H1 (cell line): ENCODE measurements at places on chromosomes 1 and 21. TPM values are rescaled to one million over a fixed set of nuclear protein-coding genes. Genes with fewer than 3 reads are reported as not detected.

The CYP4A11 gene
- not detected in 2 replicates for total RNA-seq

The MPZ gene
- total RNA-seq: 4.1 and 6.1 TPM in 2 replicates

The LAX1 gene
- total RNA-seq: 0.11 and 0.23 TPM in 2 replicates

The PFDN2 gene
- total RNA-seq: 71.2 and 74.7 TPM in 2 replicates

The UBL4B gene
- not detected in 2 replicates for total RNA-seq

The PAQR6 gene
- 7.1 and 7.2 TPM in 2 replicates for total RNA-seq

The AMPD1 gene
- not detected in 2 replicates for total RNA-seq

The PPIAL4G gene
- not detected in 2 replicates for total RNA-seq

DNA sequence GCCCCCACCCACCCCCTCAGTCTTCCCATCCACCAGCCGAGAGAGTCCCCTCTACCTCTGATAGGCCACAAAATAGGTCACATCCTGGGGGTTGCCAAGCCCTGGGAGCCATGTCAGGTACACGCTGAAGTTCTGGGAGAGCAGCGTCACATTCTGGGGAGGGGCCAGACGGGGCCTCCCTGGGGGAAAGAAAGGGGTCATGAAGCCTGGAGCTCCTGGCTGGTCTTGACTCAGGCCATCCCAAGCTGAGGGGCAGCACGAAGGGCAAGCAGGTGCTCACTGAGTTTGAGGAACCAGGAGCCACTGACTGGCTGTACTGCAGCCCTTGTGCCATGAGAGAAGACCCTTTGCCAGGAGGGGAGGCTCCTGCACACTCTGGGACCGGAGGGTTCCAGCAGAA, 6.4 kb downstream of the IFNLR1 start:
- DNase-seq: no peak
- H3K27me3 ChIP-seq: no peaks in the 10 kb centered on the region
- no peaks in the 10 kb centered on the region; the same call in 1 of the 2 replicates for H3K4me1 ChIP-seq
- H3K4me3 ChIP-seq: no peak overlapping the region
- H3K27ac ChIP-seq: no peak overlapping the region

DNA sequence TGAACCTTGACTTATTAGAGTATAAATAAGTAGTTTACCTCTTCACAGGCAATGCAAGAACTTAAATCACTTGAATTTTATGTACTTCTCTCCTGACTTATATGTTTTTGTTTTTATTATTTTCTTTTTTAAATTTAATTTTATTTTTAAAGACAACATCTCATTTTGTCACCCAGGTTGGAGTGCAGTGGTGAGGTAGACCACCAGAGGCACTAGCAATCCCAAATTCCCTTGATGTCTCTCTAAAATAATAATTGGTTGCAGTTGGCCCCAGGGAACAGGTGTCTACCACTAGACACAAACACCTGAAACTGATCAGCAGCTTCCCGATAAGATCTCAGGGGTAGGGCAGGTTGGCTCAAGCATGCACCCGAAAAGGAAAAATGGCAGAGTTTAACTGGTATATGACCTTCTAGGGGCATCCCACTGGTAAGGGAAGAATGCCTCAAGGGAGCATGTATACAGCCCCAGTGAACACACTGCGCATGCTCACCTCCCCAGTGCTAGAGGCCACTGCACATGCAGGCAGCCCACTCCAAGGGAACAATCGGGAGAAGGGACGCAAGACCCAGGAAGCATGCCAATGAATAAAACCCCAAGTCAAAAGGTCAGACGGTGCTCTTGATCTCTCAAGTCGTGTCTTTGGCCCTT, 14.6 kb downstream of the EXOC8 start:
- H3K36me3 ChIP-seq: no peaks in the 10 kb centered on the region
- H3K4me3 ChIP-seq: no peak overlapping the region
- H3K27me3 ChIP-seq: no peaks in the 10 kb centered on the region
- no peaks in the 10 kb centered on the region for H3K4me1 ChIP-seq

DNA sequence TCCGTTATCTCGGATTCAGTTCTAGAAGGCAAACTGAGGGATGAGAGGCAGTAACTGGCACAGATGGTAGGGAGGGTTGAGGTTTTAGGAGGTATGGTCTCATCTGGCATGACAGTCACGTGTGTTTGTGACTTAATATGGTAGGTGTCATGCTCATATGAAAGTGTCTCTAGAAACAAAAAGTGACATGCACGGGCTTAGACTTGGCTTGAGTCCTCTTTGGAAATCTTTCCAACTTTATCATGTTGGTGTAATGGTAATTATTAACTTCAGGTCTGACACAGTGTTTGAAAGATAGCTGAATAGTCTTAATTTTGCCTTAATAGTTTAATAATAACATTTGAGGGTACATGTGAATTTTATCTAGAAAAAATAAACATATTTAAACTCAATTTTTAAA, 218.1 kb downstream of the FMN2 start:
- 0 out of 2 replicates have a peak, but pooled peaks cover 4% of the 10 kb centered on the region for H3K4me1 ChIP-seq
- no peak overlapping the region for H3K27ac ChIP-seq
- no peak for DNase-seq
- no peak overlapping the region for H3K4me3 ChIP-seq

- no peak overlapping the region for H3K4me3 ChIP-seq
- no peak for DNase-seq
- H3K4me1 ChIP-seq: no peaks in the 10 kb centered on the region
- no peaks in the 10 kb centered on the region for H3K36me3 ChIP-seq
These were observed 75.2 kb downstream of the AXDND1 start for GRCh38 chr1:179440971-179441370.

DNA sequence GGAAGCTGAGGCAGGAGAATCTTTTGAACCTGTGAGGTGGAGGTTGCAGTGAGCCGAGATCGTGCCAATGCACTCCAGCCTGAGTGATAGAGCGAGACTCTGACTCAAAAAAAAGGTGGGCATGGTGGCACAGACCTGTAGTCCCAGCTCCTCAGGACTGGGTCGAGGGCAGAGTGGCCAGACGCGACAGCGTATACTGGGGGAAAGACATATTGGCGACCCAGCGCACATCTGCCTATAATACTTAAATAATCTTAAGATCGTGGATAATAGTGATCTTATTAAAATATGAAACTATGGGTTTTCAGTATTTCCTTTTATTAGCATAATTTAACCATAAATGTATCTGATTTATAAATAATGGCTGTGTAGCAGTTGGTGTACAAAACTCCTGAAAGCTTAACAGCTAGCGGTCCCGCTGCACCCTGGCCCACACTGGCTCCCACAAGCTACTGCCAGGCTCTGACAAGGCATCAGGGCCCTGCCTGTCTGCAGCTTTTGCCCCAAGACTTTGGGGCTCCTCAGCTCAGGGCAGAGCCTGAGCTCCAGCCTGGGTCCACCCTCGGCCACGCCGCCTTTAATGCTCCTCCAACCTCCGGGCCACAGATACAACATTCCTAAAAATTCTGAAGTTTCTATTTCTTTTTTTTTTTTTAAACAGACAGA, 2.7 kb upstream of the AURKAIP1 start:
- DNase-seq: no peak
- H3K27ac ChIP-seq: no peak overlapping the region
- no peaks in the 10 kb centered on the region for H3K36me3 ChIP-seq
- peaks cover 5% of the 10 kb centered on the region; the same call in 1 of the 2 replicates for H3K4me1 ChIP-seq

- no peaks in the 10 kb centered on the region for H3K4me1 ChIP-seq
- DNase-seq: no peak
- no peaks in the 10 kb centered on the region for H3K27me3 ChIP-seq
- H3K4me3 ChIP-seq: no peak overlapping the region
- H3K36me3 ChIP-seq: no peaks in the 10 kb centered on the region
- H3K27ac ChIP-seq: no peak overlapping the region
These were observed 130.9 kb upstream of the SAMSN1 start for GRCh38 chr21:14677013-14677412.

GRCh38 chr1:31762726-31763670, 1.1 kb downstream of the ADGRB2 start:
- peaks cover 30% of the 10 kb centered on the region for H3K4me1 ChIP-seq
- DNase-seq: no peak
- H3K27me3 ChIP-seq: peaks cover 8% of the 10 kb centered on the region; the same call in 1 of the 2 replicates
- H3K27ac ChIP-seq: no peak overlapping the region
- H3K36me3 ChIP-seq: no peaks in the 10 kb centered on the region
- peak overlapping the region; percentile 75 for H3K4me3 ChIP-seq

DNA sequence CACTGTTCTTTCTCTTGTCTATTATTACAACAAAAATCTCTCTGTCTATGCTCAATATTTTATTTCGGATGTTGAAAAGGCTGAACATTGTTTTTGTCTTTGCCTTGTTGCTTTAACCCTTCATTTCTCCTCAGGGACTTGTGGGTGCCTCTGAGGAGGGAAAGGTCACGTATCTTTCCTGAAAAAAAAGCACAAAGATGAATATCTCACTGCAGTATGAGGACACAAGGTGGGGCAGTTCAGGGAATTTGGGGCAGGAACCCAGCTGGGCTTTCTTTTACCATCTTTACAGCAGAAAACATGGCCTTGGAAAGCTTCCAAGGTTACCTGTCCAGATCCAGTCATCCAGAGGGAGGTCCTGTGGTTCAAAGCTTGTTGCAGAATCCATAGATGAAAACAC, 99.1 kb upstream of the LPGAT1 start:
- no peaks in the 10 kb centered on the region for H3K36me3 ChIP-seq
- no peak overlapping the region for H3K4me3 ChIP-seq
- H3K4me1 ChIP-seq: peaks cover 12% of the 10 kb centered on the region
- H3K27ac ChIP-seq: no peak overlapping the region
- DNase-seq: no peak
- no peaks in the 10 kb centered on the region for H3K27me3 ChIP-seq

DNA sequence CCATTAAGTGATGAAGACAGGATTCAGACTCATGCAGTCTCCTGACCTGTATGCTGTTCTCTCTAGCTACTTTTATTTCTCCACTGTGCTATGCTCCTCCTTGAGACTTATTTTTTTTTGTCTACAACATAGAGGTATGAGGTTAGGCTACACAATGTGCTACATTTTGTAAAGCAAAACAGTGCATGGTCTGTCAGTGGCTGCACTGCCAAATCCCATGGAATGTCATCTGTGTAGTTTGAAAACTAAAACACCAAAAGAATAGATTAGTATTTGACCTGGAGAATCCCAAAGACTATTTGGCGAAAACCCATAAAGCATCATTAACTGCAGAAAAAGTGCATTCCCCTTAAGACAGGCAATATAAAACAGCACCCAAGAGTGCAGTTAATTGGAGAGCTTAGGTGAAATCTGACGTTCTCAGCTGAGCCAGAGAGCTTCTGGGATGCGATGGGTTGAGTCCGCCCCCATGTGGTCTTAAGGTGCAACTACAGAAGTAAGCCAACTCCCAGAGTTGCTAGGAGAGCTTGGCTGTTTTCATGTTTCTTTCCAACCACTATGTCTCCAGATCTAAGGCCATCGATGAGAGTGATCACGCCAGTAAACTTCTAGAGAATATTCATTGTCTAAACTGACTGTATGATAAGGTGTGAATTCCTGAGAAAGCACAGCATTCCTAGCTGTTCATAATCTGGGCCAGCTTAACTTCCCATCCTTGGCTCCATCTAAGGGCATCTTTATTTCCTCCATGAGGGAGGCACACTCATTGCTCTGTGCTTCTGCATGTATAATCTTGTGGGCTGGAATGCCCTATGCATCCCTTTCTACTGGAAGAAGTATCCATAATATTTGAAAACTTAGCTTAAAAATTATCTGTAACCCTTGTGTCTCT, 20.7 kb upstream of the CYP2J2 start:
- no peak overlapping the region for H3K27ac ChIP-seq
- DNase-seq: peak; percentile 59
- H3K36me3 ChIP-seq: no peaks in the 10 kb centered on the region
- H3K4me1 ChIP-seq: no peaks in the 10 kb centered on the region

DNA sequence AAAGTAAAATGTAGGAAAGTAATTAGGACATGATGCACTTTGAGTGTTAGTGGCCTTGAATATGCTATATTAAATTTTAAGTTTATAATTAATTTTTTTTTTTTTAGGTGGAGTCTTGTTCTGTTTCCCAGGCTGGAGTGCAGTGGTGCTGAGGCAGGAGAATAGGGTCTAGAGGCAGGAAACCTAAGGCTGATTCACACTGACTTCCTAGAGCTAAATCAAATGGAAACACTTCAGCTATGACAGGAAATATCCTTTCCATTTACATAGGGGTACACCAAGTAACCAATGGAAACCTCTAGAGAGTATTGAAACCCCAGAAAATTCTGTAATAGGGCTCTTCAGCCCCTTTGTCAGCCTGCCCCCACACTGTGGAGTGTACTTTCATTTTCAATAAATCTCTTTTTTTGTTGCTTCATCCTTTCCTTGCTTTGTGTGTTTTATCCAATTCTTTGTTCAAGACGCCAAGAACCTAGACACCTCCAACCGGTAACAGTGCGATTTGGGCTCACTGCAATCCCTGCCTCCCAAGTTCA, 17.9 kb upstream of the THRAP3 start:
- no peak overlapping the region for H3K4me3 ChIP-seq
- H3K27ac ChIP-seq: no peak overlapping the region
- H3K27me3 ChIP-seq: no peaks in the 10 kb centered on the region
- DNase-seq: no peak

DNA sequence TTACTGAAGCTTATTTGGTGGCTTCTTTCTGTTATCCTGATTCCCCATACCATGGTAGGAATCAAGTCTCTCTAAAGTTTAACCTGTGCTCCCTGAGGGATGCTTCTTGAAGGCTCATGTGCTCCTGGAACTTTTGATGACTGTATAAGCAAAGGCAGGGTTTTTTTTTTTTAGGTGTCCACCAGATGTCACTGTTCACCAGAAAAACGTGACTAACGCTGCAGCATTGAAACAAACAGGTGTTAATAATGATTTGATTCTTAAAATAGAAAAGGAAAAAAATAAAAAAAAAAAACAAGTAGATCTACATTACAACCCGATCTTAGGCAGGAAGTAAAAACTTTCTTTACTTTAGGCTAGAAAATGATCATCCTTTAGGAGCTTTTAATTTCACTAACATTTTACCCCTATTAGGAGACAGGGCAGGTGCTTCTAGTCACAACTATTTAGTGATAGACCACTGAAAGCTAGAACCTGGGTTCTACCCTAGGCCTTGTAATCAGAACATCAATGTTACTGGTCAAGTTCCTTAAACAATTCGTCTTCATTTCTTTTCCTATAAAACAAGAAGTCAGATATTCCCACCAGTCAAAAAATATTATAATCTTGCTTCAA, 223.0 kb downstream of the PLA2G4A start:
- no peak overlapping the region for H3K4me3 ChIP-seq
- H3K27me3 ChIP-seq: no peaks in the 10 kb centered on the region
- DNase-seq: no peak
- peaks cover 2% of the 10 kb centered on the region; the same call in 1 of the 2 replicates for H3K4me1 ChIP-seq

- H3K4me1 ChIP-seq: peaks cover 7% of the 10 kb centered on the region
- no peaks in the 10 kb centered on the region; the same call in 1 of the 2 replicates for H3K27me3 ChIP-seq
- DNase-seq: no peak
- H3K4me3 ChIP-seq: no peak overlapping the region
- no peaks in the 10 kb centered on the region for H3K36me3 ChIP-seq
These were observed 584.1 kb downstream of the AJAP1 start for GRCh38 chr1:5238351-5239130.

GRCh38 chr1:205144046-205144720, 22.4 kb upstream of the RBBP5 start:
- H3K4me3 ChIP-seq: no peak overlapping the region
- no peak for DNase-seq
- H3K27me3 ChIP-seq: no peaks in the 10 kb centered on the region
- no peaks in the 10 kb centered on the region for H3K4me1 ChIP-seq

GRCh38 chr21:36004441-36004840, 55.9 kb downstream of the SETD4 start:
- DNase-seq: no peak
- no peaks in the 10 kb centered on the region for H3K27me3 ChIP-seq
- H3K4me3 ChIP-seq: no peak overlapping the region
- no peaks in the 10 kb centered on the region for H3K4me1 ChIP-seq
- H3K36me3 ChIP-seq: no peaks in the 10 kb centered on the region

GRCh38 chr1:114033216-114033706, 54.0 kb downstream of the OLFML3 start:
- H3K27me3 ChIP-seq: no peaks in the 10 kb centered on the region
- DNase-seq: no peak
- H3K4me1 ChIP-seq: peaks cover 3% of the 10 kb centered on the region
